ENCODE measurements at places on chromosomes 7 and 10. TPM values are rescaled to one million over a fixed set of nuclear protein-coding genes. Genes with fewer than 3 reads are reported as not detected.

GRCh38 chr10:20274571-20274970 is 458.3 kb downstream of the PLXDC2 start:
- no peak for DNase-seq

- no peak for DNase-seq
Observed at GRCh38 chr10:109902992-109903947, 20.0 kb downstream of the XPNPEP1 start.

- DNase-seq, result no peak
Observed at GRCh38 chr7:67311901-67312300, 315.3 kb downstream of the TYW1 start.

DNA sequence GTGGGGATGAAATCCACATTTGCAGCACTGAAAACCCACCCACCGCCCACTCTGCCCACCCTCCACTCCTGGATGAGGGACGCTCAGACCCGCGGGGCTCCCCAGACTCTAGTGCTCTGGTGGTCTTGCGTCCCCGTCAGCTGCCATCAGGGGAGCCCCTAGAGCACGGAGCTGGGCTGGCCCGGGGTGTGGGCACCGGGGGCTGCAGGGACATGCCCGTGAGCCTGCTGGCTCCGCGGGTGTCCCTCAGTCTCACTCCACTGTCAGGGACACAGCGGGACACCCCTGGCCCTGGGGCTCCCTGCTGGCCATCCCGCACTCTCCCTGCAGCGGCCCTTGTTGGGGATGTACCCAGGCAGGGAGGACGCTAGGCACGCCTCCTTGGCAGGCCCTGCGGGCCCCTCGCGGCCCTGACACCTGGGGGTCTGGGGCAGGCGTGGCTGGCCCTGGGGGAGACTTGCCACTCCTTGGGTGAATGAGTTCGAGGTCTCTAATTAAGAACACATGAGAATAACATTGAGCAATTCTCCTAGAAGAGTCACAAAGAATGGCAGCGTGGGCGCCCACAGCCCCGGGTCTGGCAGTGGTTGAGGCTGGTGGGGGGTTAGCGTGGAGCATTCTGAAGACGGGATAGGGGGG is 64.2 kb downstream of the CFAP46 start:
- DNase-seq, result peak; percentile 67

GRCh38 chr10:7046615-7047014 is 364.2 kb downstream of the SFMBT2 start:
- DNase-seq, result no peak

- DNase-seq, result no peak
Observed at GRCh38 chr10:74153123-74153522, 2.1 kb downstream of the ADK start.

- no peak for DNase-seq
Observed at GRCh38 chr10:92430103-92430502, 139.1 kb downstream of the MARCHF5 start.

- no peak for DNase-seq
Observed at GRCh38 chr10:34139559-34139958, 675.5 kb downstream of the PARD3 start.

GRCh38 chr7:15457990-15458955 is 103.5 kb downstream of the AGMO start:
- no peak for DNase-seq

DNA sequence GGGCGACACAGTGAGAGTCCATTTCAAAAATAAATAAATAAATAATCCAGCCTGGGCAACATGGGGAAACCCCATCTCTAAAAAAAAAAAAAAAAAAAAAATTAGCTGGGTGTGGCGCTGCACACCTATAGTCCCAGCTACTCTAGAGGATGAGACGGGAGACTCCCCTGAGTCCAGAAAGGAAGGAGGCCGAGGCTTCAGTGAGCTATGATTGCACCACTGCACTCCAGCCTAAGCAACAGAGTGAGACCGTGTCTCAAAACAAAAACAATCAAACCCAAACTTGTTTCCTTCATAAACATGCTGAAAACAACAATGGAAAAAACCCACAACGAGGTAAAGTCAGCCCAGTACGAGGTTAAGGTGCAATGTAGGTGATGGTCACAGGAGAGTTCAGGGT is 1.2 kb downstream of the COX19 start:
- no peak for DNase-seq

- no peak for DNase-seq
Observed at GRCh38 chr10:99125879-99126278, 109.8 kb downstream of the HPSE2 start.

DNA sequence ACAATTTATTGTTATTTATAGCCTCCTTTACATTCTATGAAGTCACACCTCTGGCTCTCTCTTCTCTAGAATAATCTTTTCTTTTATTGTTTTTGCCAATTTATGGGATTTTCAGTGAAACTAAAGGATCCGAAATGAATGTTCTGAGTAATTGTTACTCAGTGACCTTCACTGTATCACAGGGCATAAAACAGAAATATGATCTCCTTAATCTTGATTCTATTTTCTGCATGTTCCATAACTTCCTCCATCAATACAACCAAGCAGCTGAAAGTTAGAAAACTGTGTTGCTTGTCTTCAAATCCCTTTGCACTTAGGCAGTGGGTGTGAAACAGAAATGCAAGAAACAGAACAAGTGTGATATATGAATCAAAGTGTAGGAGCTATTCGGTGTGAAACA is 57.4 kb upstream of the FERD3L start:
- no peak for DNase-seq

DNA sequence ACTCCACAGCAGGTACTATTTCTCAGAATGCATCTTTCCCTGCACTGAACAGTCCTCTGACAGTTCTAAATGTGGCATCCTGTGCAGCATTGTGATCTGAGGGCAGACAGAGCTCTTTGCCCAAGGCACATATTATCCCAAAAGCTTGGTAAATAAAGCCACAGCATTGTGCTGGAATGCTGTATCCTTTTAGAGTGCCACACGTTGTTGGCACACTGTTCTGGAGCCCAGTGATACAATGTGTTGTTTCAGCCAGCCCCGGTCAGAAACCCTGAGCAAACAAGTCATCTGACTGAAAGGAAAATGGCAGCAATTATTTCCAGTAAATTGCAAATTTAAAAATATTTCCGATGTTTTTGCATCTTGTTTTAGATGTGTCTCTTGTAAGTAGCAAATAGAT is 45.4 kb downstream of the NAMPT start:
- no peak for DNase-seq

DNA sequence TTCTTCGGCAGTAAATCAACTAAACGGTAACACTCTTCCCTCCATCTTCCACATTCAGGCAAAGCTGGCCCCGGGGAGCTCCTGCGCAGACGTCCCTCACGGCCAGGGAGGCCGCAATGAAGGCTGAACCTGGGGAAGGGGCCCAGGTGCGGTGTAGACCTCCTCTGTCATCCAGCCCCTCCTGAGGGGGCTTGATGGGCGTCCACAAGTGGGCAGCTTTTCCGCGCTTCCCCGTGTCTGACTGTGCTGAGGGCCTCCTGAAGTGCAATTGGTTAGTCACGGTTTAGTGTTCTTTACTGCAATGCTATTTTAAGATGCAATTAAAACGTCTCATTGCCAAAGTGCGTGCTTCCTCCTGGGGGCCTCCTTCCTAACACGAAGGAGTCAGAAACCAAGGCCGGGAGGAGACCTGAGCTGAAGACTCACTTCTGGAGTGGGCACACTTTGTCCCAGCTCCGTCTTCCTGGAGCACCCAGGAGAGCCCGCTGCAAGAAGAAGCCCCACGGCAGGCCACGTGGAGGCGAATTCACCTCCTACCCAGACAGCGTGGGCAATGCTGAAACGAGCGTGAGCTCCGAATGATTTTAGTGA is 173.3 kb downstream of the ELFN1 start:
- peak; percentile 73 for DNase-seq

DNA sequence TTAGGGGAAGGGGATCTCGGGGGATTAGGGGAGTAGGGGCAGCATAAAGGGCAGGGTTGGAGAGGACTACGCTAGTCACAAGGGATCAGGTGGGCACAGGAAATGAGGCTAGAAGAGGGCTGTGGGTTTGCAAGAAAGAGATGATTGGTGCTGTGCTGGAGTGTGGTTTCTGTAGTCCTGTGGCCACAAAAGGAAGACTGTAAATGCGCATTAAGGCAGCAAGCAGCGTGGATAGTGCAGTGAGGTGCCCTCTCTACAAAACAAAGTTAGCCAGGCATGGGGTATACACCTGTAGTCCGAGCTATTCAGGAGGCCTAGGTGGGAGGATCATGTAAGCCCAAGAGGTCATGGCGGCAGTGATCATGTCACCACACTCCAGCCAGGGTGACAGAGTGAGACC is 212.1 kb downstream of the MLLT10 start:
- no peak for DNase-seq

DNA sequence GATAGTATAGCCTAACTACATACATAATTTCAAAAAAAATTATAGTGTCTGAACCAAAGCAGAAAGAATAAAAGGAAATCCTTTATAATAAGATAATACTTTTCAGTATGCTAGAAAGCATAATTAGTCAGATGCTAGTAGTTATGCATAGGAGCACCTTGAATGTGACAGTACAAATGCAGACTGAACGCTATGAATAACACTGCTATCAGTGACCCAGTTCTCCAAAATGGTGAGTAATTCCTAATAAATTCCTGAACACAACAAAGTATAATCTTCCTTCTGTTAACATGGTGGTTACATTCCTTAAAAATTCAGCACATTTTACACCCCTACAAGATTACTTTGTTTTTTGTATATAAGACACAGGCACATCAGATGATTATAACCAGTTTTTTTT is 1.2 kb upstream of the CHPF2 start:
- no peak for DNase-seq

DNA sequence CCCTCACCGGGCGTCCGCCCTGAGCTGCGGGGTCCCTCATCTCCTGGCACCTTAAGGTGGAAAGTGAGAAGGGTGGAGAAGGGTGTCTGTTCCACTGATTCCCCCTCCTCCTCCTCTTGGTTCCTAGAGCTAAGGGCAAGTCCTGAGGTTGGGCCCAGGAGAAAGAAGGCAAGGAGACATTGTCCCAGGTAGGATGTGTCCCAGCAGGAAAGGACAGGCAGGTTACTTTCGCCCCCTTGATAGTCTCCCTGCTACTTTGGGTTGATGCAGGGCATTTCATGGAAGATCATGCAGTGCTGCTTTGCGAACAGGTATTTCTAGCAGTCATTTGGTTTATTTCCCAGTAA is 582 bp downstream of the STEAP2 start:
- no peak for DNase-seq

DNA sequence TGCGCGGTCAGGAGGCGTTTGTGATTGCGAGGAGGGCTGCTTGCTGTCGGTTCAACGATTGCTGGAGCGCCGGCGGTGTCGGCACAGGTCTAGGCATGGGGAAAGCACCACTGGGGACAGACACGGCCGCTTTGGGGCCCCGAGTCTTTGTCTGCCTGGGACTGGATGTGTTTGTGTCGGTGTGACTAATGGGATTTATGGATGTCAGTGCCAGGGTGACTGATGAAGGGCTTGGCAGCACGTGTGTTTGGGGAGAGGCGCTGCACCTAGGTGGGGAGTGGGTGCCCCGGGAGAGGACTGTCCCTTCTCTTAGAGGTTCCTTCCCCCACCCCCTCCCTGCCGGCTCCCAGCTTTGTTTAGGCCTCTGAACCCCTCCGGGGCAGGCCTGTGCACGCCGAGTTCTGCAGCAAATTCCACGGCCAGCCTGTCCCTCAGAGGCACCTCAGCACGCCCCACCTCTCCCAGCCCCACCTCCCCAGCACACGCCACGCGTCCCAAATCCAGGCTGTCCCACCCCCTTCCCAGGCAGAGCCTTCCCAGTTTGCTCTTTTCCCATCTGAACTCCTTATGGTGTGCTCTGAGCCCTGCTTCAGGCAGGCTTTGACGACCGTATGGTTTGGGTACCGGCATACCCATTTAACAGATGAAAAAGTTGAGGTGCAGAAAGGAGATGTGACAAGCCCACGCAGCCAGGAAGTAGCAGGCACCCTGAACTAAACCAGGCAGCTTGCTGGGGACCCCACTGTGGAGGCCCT is 6.4 kb upstream of the TNRC18 start:
- DNase-seq, result no peak

GRCh38 chr7:150919160-150919559 is 59.0 kb downstream of the KCNH2 start:
- DNase-seq, result no peak

GRCh38 chr10:14904316-14904732 is 25.7 kb downstream of the SUV39H2 start:
- no peak for DNase-seq

DNA sequence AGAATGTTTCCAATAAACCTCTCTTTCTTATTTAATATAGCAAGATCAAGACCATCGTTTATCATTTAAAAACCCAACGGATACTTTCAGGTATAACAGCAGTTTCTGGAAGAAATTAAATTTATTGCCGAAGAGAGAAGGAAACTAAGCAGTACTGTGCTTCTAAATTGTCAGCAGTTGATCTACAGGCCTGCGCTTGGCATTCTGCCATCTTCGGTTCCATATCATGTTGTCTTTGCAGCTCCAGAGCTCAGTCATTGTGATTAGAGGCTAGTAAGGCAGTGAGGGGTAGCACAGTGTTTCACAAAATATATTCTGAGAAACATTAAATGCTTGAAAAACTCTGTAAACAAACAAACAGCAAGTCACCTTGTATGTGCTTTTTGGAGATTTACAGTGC is 301.3 kb downstream of the REEP3 start:
- DNase-seq, result no peak

- DNase-seq, result no peak
Observed at GRCh38 chr7:40979296-40979695, 723.6 kb downstream of the INHBA start.

GRCh38 chr7:36967387-36967786 is 243.1 kb upstream of the AOAH start:
- no peak for DNase-seq

DNA sequence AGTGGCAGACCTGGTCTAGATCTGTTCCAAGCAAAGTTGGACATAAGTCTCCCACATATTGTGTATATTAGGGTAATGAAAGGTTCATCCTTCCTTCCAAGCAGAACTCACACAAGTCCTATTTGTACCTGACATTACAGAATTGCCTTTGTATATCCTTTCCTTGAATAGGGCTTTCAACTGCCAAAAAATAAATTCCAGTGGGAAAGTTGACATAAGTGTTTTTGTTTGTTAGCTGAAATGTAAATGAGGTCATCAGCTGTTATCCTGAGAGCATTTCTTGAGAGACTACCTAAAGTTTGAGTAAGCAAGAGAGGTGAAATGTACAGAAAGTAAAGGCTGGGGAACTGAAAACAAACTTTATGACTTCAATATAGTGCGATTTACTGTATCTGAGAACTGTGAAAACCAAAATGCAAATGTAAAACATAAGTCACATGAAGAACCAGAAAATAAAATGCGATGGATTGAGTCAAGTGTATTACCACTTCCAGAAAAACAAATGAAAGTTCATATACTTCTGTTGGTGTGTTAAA is 527.3 kb upstream of the SEMA3D start:
- DNase-seq, result no peak

ASAH2 gene
- 1.9 TPM for total RNA-seq

DENND2A gene
- 7.2 TPM for total RNA-seq

NODAL gene
- 0.38 TPM for total RNA-seq

MEST gene
- 6.1 TPM for total RNA-seq

CCDC3 gene
- 6.4 TPM for total RNA-seq

LIPM gene
- total RNA-seq, result not detected

GIMAP1 gene
- 3.5 TPM for total RNA-seq

ZNF239 gene
- 1.7 TPM for total RNA-seq

ITGA8 gene
- total RNA-seq, result 2.5 TPM

NUTM2B gene
- total RNA-seq, result 1.3 TPM

SLC35B4 gene
- 6.5 TPM for total RNA-seq

MYPN gene
- total RNA-seq, result 196 TPM

C10orf67 gene
- total RNA-seq, result 0.35 TPM
